ENCODE measurements at places on chromosomes 5 and 9. TPM values are rescaled to one million over a fixed set of nuclear protein-coding genes. Genes with fewer than 3 reads are reported as not detected.

The GAS1 gene
- 6.1 TPM for total RNA-seq

The UBQLN1 gene
- 188 TPM for total RNA-seq

The FAM163B gene
- total RNA-seq: 0.51 TPM

The CD72 gene
- 4.9 TPM for total RNA-seq

The SLCO4C1 gene
- total RNA-seq: 1.5 TPM
